ENCODE measurements at places on chromosomes 1 and 21. TPM values are rescaled to one million over a fixed set of nuclear protein-coding genes. Genes with fewer than 3 reads are reported as not detected.

Gene KDF1
- total RNA-seq = 18.1 TPM

Gene GPR61
- 0.50 TPM for total RNA-seq

Gene VTCN1
- 12.8 TPM for total RNA-seq

Gene VANGL2
- total RNA-seq = 9.7 TPM

GRCh38 chr1:210857146-210857663, 276.7 kb downstream of the KCNH1 start:
- H3K4me1 ChIP-seq = no peaks in the 10 kb centered on the region
- no peaks in the 10 kb centered on the region for H3K36me3 ChIP-seq
- no peaks in the 10 kb centered on the region for H3K27me3 ChIP-seq
- H3K27ac ChIP-seq = no peak overlapping the region
- no peak for DNase-seq
- no peak overlapping the region for H3K4me3 ChIP-seq

- no peak overlapping the region for H3K27ac ChIP-seq
- no peaks in the 10 kb centered on the region for H3K36me3 ChIP-seq
- H3K4me3 ChIP-seq = no peak overlapping the region
- H3K27me3 ChIP-seq = no peaks in the 10 kb centered on the region
Measured at GRCh38 chr1:111542187-111542586, 38.8 kb upstream of the ADORA3 start.

DNA sequence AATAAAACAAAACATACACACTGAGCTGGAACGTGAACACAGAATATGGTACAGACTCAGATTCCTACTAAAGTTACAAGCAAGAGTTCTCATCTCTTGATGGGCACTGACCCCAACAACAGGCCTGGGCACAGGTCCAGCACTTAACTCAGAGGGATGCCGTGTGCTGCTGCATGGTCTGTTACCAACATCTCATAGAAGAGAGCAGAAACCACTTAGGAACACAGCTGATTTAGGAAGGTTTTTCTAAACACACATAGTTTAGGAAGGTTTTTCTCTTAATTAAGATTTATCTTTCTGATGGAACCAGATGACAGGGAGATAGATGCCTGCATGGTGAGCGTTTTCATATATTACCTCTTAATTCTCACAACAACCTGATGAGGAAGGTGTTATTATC, 1.5 kb downstream of the GCLM start:
- H3K4me3 ChIP-seq = no peak overlapping the region
- no peaks in the 10 kb centered on the region for H3K36me3 ChIP-seq
- no peak overlapping the region for H3K27ac ChIP-seq
- DNase-seq = peak; percentile 26
- peaks cover 11% of the 10 kb centered on the region for H3K4me1 ChIP-seq
- H3K27me3 ChIP-seq = no peaks in the 10 kb centered on the region

DNA sequence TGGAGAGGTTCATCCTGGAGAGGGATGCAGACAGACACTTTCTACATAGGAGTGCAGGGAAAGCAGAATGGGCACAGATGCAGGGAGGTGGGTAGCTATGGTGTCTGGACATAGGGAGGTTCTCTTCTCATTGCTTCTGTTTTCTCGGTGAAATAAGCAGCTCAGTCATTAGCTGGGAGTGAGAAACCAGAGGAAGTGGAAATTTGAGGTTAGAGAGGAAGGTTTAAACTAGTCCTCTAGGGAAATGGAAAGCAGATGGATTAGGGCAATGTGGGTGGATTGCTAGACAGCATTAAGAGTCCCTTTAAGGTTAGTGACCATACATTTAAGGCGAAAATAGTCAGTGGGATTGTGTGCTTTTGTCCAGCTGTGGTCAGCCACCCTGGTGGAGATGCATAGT, 39.6 kb downstream of the MPZL1 start:
- no peak for DNase-seq
- no peaks in the 10 kb centered on the region for H3K36me3 ChIP-seq
- H3K27me3 ChIP-seq = no peaks in the 10 kb centered on the region
- H3K4me3 ChIP-seq = no peak overlapping the region
- H3K27ac ChIP-seq = no peak overlapping the region

DNA sequence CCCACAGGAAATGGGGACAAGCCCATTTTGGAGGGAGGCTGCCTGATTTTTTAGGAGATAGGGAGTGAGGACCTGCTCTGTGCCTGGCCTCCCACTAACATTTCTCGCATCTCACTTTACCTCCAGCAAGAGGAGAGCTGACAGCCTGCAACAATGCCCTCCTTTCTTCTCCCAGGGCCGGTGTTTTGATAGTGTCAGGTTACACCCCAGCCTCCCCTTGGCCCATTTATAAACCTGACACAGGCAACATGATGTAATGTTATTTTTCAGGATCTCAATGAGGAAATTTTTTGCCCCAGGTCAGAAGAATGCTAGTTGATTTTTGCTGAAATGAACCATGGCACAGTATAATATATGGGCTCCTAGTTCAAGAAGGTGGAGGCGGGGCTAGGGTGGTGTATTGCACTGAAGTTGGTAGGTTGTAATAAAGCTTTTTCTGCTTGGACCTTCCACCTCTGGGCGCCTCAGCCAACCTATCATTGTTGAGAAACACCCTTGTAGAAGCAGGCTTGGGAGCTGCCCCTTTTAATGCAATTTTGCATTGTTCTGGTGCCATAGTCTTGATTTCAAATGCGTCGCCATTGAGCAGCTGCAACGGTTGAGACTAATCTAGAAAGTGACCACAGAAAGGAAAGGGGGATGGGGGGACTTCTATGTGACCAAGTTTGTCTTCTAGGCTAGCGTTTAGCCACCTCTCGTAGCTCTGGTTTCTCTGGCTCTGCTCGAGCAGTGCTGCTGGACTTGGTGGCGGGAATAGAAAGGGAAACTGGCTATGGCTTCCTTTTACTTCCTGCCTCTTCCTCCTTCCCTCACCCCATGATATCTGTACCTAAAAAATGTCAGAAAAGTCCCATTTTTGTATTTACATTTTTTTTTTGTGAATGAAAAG, 53.0 kb downstream of the PBX1 start:
- peaks cover 37% of the 10 kb centered on the region for H3K4me1 ChIP-seq
- no peak overlapping the region for H3K4me3 ChIP-seq
- DNase-seq = peak; percentile 54
- peak overlapping the region; percentile 85 for H3K27ac ChIP-seq
- no peaks in the 10 kb centered on the region for H3K36me3 ChIP-seq
- H3K27me3 ChIP-seq = no peaks in the 10 kb centered on the region

DNA sequence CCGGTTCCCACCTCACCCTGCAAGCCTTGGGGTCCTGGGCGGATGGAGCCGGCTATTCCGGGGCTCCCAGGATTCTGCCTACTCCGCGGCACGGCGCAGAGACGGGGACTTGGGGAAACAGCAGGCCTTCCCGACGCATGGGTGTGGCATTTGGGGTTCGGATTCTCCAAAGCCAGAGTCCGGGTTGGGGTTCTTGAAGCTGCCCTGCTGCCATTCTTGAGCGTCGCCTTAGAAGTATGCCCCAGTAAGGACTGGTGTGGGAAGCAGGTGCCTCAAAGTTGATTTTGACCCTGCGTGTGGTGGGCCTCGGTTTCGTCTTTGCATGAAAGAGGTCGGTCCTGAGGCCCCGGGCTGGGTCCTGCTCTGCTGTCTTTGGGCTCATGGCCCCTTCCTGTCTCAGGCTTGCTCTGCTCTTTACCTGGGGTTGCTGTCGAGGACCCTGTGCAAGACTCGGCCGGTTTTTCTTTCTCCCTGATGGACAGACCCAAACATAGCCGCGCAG, 696 bp downstream of the GUK1 start:
- H3K4me1 ChIP-seq = peaks cover 17% of the 10 kb centered on the region
- H3K27ac ChIP-seq = peak overlapping the region; percentile 98
- H3K27me3 ChIP-seq = no peaks in the 10 kb centered on the region
- no peaks in the 10 kb centered on the region for H3K36me3 ChIP-seq
- H3K4me3 ChIP-seq = peak overlapping the region; percentile 40

All from hepatocyte (in vitro differentiated cells).